ENCODE measurements at places on chromosomes 4 and X.

GRCh38 chr4:9938933-9939332, 82.4 kb downstream of the SLC2A9 start:
- peak; percentile 68 for DNase-seq

DNA sequence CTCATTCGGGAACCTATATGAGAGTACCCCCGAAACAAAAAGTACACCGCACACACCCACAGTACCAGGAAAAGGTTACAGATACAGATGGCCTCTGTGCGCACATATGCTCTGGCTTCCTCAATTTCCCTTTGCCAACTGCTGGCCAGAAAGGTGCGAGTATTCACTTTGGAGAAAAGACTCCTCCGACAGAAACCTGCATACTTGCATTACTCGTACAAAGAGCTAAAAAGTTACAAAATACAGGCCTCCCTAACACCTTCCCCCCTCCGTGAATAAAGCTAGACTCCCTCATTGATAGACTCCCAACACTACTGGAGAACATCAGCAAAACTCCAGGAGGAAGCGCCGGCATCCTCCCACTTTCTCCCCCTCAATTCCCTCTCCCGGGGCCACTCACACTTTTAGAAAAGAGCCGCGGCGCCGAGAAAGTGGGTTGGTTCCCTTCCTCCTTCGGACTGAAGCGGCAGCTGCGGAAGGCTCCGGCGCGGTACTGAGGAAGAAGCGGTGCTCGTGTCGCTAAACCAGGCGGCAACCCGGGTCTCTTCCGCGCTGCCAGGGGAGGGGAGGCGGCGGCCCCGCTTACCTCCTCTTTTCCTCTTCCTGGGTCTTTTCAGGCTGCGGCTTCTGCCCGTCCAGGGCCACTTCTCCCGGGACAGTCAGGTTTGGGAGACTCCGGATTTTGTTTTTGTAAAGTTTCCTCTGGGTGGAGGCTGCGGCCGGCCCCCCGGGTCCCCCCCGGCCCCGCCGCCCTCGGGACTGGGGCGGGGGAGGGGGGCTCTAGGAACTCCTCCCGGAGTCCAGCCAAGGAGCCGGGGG, 1.1 kb downstream of the FBXW7 start:
- DNase-seq: peak; percentile 35

- DNase-seq: no peak
Measured at GRCh38 chr4:181312066-181312465, 931.1 kb upstream of the TENM3 start.

GRCh38 chrX:7149411-7149810, 1.5 kb upstream of the PUDP start:
- no peak for DNase-seq

- no peak for DNase-seq
Measured at GRCh38 chr4:123817025-123817688, 420.6 kb downstream of the SPRY1 start.

DNA sequence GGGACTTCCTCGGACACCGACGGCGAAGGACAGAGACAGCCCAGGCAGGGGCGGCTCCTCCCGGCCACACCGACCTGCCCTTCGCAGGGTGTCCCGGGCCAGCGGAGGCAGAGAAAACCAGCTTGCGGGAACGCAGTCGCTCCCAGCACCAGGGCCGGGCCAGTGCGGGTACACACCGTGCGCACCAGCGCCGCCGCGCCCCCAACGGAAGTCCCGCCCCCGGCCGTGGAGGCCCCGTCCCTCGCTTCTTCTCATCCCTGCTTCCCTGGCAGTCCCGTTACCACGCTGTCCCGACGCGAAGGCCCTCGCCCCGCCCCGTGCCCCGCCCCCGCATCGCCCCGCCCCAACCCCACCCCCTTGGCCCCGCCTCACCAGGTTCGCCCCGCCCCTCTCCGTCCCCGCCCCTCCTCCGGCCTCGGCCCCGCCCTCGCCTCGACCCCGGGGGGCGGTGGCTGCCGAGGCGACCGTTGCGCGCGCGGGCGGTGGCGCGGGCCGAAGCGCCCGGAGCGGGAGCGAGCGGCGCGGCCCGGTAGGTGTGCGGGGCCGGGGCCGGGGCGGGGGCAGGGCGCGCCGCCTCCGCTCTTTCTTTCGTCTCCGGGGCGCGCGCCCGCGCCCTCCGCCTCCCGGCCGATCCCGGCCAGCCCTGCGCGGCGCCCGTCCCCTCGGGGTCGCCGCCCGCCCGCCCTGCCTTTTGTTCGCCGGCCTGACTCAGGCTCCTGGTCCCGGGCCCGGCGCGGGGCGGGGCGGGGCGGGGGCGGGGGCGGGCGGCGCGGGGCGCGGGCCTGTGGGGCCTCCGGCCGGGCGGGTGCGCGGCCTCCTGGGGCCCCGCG, at the start of gene RGS12:
RGS12 (plus strand) TSS at position 451 of the 830 bp plus-strand sequence. CDS start 23,150 bp downstream, outside the sequence.
- DNase-seq: peak; percentile 97

DNA sequence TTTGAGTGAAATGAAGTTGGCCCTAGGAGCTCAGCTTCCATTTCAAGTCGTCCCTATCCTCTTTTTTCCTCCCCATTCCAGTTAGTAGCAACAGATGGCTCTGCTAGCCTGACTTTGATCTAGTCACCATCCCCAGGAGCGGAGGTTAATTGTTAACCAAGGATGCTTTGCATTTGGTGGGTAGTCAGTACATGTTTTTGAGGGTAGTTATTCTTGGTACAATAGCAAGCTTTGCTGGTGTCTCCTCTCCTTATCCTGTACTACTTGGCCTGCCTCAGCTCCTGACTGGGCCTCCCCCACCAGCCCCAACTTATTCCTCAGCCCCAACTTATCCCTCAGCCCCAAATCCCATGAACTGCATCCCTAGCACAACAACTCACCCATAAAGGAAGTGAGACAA, 14.8 kb upstream of the RTL5 start:
- no peak for DNase-seq

- DNase-seq: peak; percentile 47
Measured at GRCh38 chr4:77473509-77473908, 132.1 kb upstream of the CXCL13 start.

DNA sequence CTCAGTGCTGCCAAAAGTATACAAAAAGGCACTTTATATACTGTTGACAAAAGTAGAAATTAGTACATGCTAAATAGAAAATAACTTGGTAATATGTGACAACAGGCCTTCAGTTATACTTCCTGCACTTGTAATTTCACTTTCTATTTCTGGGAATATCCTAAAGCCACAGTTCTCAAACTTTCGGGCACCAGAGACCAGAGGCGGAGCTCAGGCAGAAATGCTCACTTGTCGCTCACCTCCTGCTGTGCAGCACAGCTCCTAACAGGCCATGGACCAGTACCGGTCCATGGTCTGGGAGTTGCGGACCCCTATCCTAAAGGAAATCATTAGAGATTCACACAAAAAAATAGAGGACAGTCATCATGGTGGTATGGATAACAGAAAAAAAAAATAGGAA, 25.7 kb downstream of the ACSL4 start:
- DNase-seq: no peak

GRCh38 chr4:150217192-150217591, 138.9 kb downstream of the DCLK2 start:
- no peak for DNase-seq

DNA sequence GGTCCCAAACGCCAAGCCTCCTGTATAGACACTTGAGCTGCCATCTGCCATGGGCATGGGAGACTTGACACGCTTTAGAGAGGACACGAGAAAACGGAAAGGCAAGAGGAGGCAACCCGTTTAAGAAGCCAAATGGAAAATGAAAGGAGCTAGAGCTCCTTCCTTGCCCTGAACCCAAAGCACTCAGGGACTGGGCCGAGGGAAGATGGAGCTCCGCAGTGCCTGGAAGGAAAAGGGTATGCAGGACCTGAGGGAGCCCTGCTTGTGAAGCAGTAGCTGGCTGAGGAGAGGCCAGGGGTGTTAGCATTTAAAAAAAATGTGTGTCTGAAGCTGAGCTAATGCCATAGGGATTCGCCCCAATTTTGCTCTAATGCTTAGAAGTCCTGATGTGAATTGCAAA, 15.1 kb downstream of the MCF2 start:
- DNase-seq: peak; percentile 25

DNA sequence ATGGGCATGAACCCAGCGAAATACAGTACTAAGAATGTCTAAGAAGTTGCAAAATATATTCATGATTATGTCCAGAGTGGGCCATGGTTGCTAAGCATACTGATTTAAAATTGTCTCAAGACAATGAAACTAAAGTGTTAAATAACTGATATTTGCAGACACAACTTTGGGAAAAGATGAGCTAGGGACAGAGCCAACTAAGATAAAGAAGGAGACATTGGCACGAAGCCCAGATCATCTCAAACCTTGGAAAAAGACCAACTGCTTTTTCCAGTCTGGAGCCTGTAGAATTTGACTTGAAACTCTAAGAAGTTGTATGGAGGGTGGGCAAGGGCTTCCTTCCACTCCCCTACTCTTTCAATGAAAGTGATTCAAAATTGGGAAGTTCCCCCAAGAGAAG, 108.5 kb upstream of the GLRA2 start:
- no peak for DNase-seq

DNA sequence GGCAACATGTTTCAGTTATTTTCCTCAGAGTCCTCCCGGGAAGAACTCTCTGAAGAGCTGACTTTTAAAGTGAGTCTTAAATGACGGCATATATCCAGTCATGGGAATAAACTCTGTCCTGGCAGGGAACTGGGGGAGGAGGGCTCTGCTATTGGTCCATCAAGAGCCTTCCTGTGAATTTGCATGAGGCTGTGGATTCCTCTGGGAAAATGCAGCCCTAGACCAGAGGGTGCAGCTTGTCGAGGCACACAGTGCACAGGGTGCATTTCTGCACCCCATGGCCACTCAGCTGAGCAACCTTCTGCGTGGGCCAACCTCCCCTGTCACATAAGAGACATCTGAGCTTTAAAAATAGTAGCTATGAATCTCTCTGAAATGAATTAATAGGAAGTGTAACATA, 360.0 kb downstream of the GALNTL6 start:
- no peak for DNase-seq

- DNase-seq: no peak
Measured at GRCh38 chr4:912548-913279, 19.4 kb downstream of the GAK start.

DNA sequence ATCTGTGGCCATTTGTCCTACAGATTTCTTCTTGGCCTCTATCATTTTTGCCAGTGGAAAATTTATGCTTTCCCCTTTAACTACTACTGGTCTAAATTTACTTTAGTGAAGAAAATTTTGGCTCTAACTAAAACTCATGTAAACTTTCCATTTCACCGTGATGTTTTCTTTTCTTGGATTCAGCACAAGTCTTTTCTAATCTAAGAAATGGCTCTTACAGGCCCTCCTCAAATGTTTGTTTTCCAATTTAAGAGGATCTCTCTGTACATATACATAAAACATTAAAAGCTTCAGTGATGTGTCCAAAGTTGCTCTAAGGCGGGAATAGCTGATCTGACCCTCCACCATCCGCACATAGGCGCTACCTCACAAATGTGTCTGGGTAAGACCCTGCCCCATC, 68.1 kb downstream of the MAML3 start:
- no peak for DNase-seq

DNA sequence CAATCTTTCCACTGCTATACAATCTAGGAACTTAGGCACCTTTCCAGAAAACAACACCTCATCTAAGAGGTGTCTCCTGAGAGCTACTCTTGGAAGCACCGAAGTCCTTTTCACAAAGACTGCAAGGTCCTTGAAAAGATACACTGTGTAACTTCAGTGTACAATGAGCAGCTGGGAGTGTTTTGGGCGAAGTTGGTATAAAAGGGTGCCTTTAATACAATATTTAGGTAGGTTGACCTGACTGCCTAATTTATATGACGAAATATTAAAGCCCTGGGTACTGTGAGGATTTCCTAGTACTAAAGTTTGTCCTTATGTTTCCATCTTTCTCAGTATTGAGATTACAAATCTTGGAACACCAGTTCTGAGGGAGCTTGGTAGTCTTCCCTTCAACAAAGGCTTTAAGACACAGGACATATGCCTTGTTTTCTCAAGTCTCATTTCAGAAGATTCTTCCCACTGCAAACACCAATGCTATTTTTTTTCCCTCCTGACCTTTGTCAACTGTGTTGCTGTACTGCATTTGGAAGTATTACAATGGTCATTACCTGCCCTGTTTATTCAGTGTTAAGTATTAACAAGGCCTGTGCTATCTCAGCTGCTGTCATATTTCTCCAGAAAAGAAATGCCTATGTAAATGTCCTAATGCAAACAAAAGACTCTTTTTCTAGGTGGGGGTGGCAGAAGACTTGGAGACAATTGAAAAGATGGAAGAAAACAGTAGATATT, 134.2 kb downstream of the MAML3 start:
- no peak for DNase-seq

DNA sequence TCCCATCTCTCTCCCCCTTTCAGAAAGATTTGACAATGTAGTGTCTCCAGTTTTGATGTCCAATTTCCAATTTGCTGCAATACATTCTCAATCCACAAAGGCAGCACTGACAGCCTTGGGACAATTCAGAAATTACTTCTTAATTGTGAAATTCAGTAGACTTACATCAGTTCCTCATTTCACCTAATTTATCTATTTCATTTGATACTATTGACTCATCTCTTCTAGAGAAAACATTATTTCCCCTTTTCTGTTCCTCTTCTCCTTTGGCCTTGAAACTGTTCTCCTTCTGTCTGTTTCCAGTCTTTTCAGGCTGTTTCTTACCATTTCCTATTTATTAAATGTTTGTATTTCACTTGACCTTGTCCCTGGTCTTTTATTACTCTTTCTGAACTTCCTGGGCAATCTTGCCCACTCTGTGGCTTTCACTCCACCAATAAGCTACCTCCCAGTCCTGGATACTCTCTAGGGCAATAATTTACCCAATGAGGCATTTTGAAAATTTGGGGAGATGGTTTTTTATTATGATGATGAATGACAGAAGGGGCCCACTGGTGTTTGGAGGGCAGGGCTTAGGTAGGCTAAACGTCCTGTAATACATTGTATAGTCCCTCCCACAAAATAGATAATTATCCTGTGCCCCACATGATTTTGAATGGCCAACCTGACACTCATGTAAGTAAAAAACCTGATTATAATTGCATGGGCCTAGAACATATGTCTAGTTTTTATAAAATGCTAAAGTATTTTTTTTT, 498.0 kb upstream of the BOD1L1 start:
- DNase-seq: no peak

GRCh38 chrX:137574784-137575293, 8.9 kb downstream of the ZIC3 start:
- peak; percentile 77 for DNase-seq

- DNase-seq: no peak
Measured at GRCh38 chr4:73446336-73446938, 10.4 kb downstream of the AFP start.

GRCh38 chr4:62402088-62402806, 1202.1 kb downstream of the ADGRL3 start:
- DNase-seq: no peak

- DNase-seq: no peak
Measured at GRCh38 chr4:101040776-101041175, 306.6 kb downstream of the PPP3CA start.
